ENCODE measurements at places on chromosomes 7 and 10. TPM values are rescaled to one million over a fixed set of nuclear protein-coding genes. Genes with fewer than 3 reads are reported as not detected.

GRCh38 chr7:80740778-80741545 is 102.5 kb downstream of the CD36 start:
- DNase-seq: no peak

- peak; percentile 78 for DNase-seq
Measured at GRCh38 chr10:14601872-14602725, 172.6 kb downstream of the FAM107B start.

- no peak for DNase-seq
Measured at GRCh38 chr10:77763453-77764430, 126.1 kb upstream of the KCNMA1 start.

- DNase-seq: no peak
Measured at GRCh38 chr7:13745530-13745929, 243.9 kb downstream of the ETV1 start.

DNA sequence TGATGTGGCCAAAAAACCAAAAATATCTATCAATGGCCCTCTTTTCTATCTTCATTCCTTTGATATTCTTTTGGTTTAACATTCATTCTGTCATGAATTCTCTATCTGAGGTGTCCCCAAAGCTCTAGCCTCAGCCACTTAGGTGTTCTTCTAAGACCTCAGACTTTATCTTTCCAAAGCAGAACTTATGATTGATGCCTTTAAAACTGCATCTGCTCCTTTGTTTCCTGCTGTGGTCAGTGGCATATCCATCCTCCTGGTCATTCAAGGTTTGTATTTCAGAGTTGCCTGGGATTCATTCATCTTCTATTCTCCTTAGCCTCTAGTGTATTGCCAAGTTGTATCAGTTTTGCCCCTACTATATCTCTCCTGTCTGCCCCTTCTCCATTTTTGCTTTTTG is 30.6 kb downstream of the FHIP2A start:
- DNase-seq: no peak

GRCh38 chr7:129559564-129559963 is 52.0 kb upstream of the NRF1 start:
- DNase-seq: no peak

- DNase-seq: no peak
Measured at GRCh38 chr7:148921189-148921588, 37.1 kb upstream of the EZH2 start.

GRCh38 chr10:93991596-93992284 is 2.0 kb upstream of the PLCE1 start:
- no peak for DNase-seq

DNA sequence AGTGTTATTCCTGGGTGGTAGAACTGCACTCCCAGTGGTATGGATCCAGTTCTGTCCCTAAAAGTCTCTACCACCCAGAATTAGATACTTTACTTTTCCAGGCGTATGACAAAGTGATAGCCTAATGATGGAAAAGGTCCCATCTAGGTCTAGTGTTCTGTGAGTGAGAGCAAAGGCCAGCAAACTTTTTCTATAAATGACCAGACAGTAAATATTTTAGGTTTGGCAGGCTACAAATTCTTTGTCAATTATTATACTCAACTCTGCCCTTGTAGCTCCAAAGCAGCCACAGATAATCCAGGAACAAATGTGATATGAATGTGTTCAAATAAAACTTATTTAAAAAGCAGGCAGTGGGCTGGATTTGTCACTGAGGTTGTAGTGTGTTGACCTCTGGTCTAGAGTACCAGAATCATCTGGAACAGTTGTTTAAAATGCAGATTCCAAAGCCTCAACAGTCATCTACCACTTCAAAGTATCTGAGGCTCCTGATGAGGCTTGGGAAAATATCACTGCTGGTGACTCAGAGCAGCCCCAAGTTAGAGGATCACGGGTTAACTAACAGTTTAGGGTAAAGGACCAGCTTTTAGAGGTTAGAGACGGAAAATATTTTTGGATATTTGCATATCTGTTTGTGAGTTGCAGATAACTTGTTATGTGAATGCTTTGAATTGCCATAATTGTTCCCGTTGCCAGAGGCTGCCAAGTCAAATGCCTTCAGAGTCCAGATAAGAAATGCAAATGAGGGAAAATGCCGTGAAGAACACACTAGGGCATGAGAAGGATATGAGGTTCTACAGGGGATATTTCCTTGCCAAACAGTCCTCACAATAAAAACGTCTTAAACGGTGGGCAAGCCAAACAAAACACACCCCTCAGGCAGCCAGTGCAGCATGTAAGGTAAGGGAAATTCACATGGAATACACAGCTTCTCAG is 19.4 kb downstream of the NRAP start:
- no peak for DNase-seq

GRCh38 chr10:83965473-83965872 is 173.8 kb upstream of the GHITM start:
- no peak for DNase-seq

DNA sequence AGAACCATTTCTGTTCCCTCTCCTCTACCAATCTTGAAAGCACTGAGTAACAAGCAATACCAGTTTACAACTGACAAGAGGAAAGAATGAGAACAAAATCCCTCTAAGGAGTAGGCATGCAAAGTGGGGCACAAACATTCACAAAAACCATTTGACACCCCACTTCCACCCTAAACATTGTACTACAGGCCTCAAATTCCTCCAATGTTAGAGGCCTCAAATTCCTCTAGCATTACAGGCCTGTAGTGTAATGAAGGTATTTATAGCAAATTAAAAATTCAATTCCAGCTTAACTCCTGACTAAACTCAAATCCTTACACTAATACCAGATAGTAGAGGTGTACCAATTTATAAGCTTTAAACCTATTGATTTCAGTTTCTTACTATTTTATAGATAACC is 85.4 kb downstream of the SIRT1 start:
- no peak for DNase-seq

- no peak for DNase-seq
Measured at GRCh38 chr7:111085356-111085755, 5.6 kb upstream of the LRRN3 start.

DNA sequence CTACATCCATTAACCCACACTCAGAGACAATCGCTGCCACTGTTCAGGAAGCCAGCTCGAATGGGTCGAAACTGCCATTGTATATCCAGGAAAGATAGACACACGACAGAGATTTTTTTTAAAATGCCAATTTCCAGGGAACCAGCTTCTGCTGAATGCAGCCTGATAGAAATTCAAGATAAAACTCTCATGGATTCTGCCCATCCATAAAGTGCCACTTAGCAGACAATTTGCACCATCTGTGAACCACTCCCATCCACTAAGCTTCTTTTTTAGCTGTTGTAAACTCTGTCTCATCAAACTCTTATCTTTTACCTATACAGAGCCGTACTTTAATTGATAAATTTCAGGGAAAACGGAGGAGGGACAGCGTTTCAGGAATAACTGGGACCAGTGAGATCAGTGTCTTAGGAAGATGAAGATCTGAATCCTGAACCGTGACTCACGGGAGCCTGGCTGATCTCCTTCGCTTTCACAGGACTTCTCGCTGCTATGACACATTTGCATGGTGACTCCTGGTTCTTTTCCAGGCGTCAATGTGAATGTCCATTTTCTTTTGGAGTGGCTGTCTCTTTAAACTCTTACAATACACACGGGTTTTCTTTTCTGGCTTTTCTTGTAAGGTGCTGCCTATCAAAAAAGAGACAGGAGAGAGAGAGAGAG is 103.4 kb downstream of the FAM204A start:
- DNase-seq: no peak

GRCh38 chr10:68598978-68599770 is 39.0 kb downstream of the TET1 start:
- DNase-seq: peak; percentile 50

DNA sequence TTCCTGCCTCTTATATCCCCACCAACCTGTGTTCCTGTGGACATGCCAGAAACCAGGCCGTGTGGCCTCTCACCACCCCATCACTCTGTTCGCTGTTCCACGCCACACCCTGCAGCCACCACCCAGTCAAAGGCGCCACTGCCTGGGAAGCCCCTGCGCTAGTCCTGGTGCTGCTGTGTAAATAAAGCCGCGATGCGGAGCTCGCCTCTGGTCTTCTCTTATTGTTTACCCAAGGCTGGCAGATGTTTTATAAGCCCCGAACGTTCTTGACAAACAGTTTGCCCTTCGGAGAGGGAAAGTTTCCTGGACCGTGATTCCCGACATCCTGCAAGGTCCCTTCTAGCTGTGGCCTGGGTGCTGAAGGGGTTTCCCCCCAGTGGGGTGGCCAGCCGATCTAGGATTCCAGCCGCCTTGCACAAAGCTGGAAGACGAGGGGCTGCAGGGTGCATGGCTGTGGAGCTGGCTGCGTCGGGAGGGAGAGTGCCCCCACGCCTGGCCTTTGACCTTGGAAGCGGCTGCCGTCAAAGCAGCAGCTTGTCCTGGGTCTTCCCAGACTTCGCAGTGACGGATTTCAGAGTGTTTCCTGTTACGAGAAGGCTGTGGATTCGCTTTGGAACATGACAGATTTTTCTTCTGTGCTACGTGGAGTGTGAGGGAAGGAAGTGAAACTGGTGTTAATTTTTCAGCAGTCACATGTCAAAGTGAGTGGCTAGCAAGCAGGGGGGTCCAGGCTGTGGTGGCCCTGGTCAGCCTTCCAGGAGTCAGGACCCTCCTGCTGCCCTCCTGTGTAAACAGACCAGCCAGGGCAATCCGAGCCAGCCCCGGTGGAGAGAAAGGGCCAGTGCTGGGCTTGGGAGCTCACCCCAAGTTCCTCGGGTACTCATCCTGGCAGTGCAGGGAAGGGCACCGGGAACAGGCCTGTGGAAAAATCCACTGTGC is 61.6 kb downstream of the LHPP start:
- peak; percentile 65 for DNase-seq

GRCh38 chr7:22793593-22794462 is 28.8 kb downstream of the TOMM7 start:
- DNase-seq: no peak

DNA sequence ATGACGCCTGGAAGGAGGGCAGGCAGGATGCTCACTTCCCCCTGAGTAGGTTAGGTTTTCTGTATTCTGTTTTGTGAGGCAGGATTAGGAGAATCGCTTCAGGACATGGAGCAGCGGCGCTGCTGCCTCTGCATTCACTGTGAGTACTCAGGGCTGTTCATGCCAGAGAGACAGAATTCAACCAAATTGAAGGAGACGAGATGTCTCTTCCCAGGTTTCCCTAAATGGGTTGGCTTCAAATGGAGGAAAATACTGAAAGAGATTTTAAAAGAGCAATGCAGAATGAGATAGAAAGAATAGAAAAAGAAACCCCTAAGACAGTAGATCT is 21.9 kb upstream of the CNPY1 start:
- DNase-seq: no peak

DNA sequence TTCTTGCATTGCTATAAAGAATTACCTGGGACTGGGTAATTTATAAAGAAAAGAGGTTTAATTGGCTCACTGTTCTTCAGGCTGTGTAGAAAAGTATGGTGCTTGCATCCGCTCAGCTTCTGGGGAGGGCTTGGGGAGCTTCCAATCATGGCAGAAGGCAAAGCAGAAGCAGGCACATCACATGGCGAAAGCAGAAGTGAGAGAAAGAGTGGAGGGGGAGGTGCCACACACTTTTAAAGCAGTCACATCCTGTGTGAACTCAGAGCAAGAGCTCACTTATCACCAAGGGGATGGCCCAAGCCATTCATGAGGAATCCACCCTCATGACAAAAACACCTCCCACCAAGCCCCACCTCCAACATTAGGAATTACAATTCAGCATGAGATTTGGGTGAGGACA is 303.5 kb downstream of the OTUD1 start:
- DNase-seq: no peak

GRID1 gene
- 1.4 TPM for total RNA-seq

GPER1 gene
- 8.3 TPM for total RNA-seq

SLC39A12 gene
- not detected for total RNA-seq

LRRC18 gene
- total RNA-seq: not detected

SKIDA1 gene
- total RNA-seq: not detected

ADAM8 gene
- total RNA-seq: 7.4 TPM

PRDX3 gene
- total RNA-seq: 76.2 TPM

All from Peyer's patch (tissue), 4 donors.